ENCODE measurements at places on chromosomes 12 and 14.

- DNase-seq: no peak
These were observed 659.8 kb downstream of the DIO2 start for GRCh38 chr14:79551523-79551922.

- peak; percentile 84 for DNase-seq
These were observed 1.2 kb downstream of the CRY1 start for GRCh38 chr12:107091989-107092641.

DNA sequence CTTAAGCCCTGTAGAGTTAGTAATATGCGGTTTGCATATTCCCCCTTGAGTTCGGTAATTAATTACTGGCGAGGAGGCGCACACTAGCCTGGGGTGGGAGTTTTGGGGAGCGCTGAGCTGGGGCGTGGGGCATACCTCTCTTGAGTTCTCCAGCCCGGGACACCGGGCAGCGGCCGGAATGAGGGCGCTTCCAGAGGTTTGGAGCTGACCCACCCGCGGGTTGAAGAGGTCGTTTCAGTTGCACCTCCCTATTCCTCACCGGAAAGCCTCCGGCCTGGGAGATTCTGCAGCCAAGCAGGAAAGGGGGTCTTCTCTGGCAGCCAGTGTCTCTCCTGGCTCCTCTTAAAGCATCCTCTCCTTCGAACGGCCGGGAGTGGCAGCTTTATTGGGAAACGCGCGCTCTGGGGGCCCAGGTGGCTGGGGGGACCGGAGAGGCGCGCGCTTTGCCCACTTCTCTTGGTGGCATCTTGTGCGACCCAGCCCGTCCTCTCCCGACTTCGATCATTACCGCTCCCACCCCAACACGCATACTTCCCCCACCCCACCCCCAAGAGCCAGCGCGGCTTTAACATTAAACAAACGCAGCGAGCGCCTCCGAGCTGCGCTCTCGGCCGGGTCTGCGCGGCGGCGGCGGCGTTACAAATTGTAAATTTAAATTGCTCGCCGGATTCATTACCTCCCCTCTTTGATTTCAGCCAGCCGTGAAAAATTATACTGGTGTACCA, 3.9 kb upstream of the LHX5 start:
- no peak for DNase-seq

DNA sequence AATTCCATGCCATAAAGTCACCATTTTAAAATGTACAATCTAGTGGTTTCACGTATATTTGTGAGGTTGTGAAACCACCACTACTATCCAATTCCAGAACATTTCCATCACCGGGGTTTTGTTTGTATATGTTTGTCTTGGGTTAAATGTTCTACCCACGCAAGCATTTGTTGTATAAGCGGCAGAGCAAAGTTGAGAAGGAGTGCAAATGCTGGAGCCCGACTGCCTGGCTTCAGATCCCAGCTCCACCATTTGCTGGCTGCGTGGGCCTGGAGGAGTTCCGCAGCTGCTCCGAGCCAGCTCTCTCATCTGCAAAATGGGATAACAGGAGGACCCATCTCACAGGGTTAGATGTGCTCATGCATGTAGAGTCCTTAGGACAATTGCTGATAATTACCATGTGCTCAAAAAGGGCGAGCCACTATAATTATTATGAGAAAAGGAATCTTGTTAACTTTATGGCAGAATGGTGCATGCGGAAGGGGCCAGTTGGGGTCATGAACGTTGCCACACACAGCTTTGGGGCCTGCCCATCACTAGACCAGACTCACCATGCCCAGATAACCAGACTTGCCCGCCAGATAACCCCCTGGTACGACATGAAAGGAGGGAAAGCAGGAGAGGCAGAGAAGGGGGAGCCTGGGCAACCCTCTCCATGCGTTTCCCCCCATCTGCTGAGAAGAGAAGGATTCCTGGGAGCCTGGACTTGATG, 6.4 kb downstream of the ACTN1 start:
- DNase-seq: no peak

DNA sequence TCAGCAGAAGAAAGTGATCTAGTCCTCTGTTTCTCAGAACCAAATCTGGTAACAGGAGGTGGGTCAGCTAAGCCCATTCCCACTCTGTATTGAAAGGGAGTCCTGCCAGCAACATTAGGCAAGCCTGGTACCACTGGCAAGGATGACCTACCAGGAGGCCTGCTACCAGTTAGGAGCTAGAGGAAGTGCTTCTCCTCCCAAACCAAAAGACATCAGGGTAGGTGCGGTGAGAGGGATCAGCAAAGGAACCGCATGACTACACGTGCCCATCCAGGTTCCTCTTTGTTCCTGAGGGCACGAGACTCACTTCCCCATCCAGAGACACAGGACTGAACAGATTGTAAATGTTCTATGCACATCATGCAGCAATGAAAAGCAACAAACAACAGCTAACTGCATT, 2.8 kb downstream of the KLRC4 start:
- no peak for DNase-seq

DNA sequence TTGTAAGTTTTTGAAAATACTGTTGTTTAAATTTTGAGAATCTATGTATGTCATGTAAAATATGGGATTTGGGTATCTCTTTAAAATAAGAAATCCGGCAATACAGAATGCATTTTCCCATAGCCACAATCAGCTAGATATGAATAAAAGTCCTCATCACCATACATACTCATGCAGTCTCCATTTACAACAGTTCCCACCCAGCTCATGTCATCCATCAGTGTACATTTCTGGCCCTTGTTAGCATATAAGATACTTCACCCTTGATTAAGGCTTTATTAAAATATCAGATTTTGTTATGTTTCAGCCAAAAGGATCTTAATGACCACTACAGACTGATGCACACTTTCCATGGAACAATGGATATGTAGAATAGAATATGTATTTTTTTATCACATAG, 218.0 kb downstream of the DPY19L2 start:
- no peak for DNase-seq

DNA sequence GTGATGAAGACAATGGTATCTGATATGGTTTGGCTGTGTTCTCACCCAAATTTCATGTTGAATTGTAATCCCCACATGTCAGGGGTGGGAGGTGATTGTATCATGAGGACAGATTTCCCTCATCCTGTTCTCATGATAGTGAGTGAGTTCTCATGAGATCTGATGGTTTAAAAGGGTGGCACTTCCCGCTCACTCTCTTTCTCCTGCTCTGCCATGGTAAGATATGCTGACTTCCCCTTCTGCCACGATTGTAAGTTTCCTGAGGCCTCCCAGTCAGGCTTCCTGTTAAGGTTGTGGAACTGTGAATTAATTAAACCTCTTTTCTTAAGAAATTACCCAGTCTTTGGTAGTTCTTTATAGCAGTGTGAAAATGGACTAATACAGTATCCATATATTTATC, 25.6 kb upstream of the PTHLH start:
- no peak for DNase-seq

DNA sequence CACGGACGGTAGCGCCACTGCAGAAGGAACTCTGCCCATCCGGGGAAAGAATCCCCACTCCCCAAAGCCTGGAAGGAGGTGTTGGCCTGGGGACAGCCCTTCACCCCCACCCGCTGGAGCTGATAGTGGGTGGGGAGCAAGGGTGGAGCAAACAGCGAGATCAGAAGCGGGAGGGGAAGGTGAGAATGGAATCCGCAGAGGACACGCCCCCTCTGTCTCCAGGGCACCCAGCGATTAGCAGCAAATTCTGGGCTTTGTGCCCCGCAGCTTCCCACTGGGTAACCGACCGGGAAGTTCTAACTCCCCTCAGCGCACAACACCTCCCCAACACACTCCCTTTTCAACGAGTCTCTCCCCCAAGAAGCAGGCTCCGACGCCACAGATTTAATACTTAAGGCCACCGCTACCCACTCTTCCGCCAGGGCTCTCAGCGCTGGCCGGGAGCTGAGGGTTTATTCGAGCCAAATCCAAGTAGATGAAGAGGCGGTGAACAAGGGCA, 1.4 kb downstream of the SLC25A29 start:
- no peak for DNase-seq

- DNase-seq: no peak
These were observed 10.1 kb upstream of the DCAF4 start for GRCh38 chr14:72916174-72916573.

DNA sequence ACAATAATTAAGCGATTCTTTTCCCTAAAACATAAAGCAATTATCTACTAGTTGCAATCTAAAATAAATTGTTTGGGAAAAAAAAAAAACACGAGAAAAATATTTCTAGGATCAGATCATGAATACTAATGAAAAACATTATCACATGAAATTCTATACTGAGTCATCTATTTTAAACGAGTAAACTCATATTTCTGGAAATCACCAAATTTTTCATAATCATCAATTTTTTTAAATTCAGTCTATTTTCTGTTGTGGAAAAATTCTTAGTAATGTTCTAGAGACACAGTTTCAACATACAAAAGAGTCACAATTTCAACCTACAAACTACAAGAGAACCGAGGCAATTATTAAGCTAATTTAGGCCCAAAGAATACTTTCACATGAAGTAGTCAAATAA, 245.6 kb upstream of the SOX5 start:
- no peak for DNase-seq

- DNase-seq: no peak
These were observed 2.6 kb downstream of the MYF6 start for GRCh38 chr12:80709811-80710726.

DNA sequence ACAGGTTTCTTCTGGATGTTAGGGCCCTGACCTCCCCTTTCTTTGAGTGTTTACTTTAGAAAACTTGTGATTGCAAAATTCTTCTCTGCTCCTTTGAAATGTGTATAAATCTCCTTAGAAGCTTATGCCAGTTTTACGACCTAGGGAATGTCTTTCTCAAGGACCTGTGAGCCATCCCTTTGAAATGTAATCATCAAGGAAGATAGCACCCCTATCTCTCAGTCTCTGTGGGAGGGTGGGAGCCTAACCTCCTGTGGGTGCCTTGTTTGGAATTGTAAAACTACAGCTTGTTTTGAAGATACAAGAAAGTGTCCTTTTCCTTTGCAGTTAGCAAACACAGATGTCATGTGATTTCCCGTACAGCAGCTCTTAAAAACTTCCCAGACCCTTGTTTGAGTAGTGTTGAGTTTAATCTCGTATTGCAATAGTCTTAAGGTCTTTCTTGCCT, 3.3 kb downstream of the OR10AD1 start:
- DNase-seq: no peak

- no peak for DNase-seq
These were observed 51.2 kb downstream of the TESPA1 start for GRCh38 chr12:54933376-54933775.

GRCh38 chr14:74423246-74423645, 2.8 kb downstream of the SYNDIG1L start:
- no peak for DNase-seq

DNA sequence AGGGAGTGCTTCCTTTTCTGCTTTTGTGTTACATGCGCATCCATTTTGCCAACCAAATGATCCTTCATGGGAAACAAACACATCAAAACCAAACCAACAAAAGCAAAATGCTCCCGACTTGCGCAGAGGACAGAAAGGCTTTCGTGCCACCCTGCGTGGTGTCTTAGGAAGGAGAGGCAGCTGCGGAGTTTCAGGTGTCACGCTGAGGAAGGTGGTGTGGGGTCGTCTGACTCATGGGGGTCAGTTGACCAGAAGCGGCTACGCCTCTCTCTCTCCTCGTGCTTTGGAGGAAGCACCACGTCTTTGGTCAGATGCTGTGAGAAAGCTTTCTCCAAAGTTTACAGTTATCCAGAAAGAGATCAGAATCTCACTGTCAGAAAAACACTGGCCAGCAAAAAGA, 7.9 kb downstream of the EMP1 start:
- DNase-seq: no peak

DNA sequence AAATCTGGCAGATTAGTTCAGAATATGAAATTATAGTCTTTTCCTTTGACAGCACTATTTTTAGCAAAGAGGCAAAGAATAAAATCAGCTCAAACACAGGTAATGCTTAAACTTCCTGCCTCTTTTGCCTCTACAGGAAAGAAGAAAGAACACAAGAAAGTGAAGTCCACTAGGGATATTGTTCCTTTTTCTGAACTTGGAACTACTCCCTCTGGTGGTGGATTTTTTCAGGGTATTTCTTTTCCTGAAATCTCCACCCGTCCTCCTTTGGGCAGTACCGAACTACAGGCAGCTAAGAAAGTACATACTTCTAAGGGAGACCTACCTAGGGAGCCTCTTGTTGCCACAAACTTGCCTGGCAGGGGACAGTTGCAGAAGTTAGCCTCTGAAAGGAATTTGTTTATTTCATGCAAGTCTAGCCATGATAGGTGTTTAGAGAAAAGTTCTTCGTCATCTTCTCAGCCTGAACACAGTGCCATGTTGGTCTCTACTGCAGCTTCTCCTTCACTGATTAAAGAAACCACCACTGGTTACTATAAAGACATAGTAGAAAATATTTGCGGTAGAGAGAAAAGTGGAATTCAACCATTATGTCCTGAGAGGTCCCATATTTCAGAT, 17.4 kb downstream of the TMPO start:
- no peak for DNase-seq

DNA sequence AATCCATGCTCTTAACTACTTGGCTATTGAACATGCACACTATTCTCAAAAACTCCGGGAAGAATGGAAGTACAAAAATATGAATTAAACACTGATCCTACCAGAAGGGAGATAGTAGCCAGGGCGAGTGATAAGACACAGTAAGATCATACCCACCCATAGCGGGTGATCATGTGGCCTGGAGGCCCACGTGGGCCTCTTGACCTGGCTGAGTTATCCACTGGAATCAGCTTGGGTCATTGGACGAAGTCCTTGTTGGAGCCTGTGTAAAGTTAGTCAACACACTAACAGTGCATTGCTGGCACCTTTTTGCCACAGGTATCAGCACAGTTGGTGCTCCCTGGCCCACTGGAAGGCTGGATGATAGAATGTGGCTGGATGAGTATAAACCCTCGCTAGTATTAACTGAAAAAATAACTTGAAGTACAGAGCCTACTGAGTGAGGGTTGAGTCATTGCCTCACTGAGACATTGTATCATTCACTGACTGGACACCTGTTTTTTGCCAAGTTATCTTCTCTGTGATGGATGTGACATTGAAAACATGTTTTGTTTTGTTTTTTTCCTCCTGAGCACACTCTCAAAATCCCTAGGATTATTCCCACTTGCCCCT, 149.2 kb upstream of the FUT8 start:
- no peak for DNase-seq

DNA sequence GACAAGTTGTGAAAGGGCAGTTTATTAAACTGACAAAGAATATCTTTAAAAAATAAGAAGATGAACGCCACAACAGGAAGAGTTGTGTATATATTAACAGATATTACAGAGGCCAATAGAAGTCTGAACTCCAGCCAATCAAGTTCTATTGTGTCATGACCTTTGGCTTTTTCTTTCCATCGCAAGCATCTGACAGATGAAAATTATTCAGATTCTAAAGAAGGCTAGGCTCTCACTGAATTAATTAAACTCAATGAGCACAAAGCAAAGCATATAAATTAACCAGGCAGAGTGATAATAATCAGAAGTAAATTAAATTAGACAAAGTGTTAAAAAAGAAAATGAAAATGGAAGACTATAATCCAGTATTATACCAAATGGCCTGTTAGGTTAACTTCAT, 62.0 kb upstream of the PYGL start:
- DNase-seq: no peak

DNA sequence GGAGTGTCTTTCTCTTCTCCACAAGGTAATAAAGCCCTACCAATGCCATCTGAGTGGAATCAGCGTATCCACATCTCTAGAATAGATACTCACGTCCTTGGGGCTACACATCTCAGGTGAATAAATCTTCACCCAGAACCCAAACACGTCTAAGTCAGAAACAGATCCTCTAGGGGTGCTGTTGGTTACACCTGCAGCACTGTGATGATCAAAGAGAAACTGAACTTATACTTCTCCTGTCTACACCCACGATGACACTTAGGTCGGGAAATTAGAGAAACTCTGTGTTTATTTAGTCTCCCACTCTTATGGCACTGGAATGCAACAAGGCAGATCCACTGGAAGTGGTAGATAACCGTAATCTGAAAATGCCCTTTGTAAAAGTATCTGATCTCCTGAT, 46.2 kb downstream of the WIF1 start:
- DNase-seq: no peak

GRCh38 chr14:92308716-92309115, 14.2 kb upstream of the SLC24A4 start:
- no peak for DNase-seq
